ENCODE measurements at places on chromosomes 7 and 10. TPM values are rescaled to one million over a fixed set of nuclear protein-coding genes. Genes with fewer than 3 reads are reported as not detected.
A peak's percentile ranks its signal among the peaks of the same experiment; 100 is the strongest.

The OIT3 gene
- not detected for total RNA-seq

The CLCN1 gene
- total RNA-seq, result 0.04 TPM

- DNase-seq, result no peak
Measured at GRCh38 chr7:73489976-73490375, 32.1 kb downstream of the BAZ1B start.

The CHST15 gene
- 31.9 TPM for total RNA-seq

DNA sequence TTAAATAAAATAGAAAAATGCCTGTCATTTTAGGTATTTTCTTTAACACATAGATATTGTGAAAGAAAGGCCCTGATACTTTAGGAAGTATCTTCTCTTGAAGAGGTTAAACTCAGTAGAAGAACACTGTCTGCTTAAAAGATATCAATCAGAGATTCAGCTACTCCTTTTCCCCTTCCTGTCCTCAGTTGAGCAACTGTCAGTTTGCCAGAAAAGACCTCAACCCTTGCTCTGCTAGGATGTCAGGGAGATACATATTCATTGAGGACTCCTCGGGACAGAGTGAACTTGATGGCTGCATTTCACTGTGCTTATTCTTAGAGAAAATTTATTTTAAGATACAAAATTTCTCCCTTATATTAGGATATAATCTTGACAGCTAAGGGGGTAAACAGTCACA is 173.6 kb upstream of the CACNA2D1 start:
- DNase-seq, result no peak

DNA sequence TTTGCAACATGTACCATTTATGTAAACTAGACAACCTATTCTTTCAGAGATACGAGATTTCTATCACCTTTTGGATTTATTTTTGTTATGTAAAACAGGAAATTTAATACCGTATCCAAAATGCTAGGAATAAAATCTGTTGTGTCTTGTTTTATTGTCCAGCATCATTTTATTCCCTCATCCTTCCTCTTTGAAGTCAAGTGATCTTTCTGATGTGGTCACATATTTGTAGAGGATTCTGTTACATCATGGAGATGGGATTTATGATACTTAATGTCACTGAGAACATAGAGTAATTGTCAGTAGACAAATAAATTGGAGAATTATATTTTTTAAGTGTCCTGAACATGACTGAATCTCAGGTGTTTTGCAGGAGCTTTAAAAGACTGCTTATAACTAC is 64.7 kb downstream of the ZNF277 start:
- no peak for DNase-seq

The RPEL1 gene
- not detected for total RNA-seq

GRCh38 chr7:457814-458510 is 61.7 kb downstream of the PDGFA start:
- no peak for DNase-seq

GRCh38 chr7:30135301-30136116 is 723 bp downstream of the MTURN start:
- peak; percentile 67 for DNase-seq

The CFAP69 gene
- 0.95 TPM for total RNA-seq

The HOXA10 gene
- total RNA-seq, result 4.8 TPM

GRCh38 chr10:116827214-116827671 is 22.1 kb upstream of the ENO4 start:
- no peak for DNase-seq

The BRAF gene
- total RNA-seq, result 12.1 TPM

DNA sequence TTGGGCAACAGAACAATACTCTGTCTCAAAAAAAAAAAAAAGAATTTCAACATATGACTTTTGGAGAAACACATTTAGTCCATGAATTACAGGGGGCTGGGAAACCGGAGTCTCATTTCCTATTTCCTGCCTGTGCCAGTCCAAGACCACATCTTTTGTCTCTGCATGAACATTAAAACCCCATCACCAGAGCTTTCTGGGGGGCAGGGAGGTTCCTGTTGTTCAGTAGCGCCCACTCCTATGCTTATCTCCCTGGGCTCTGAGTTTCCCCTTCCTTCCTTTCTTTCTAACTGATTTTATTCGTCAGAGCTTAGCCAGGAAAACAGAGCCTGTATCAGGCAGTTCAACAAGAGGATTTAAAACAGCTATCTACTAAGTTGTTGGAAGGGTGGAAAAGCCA is 119.3 kb downstream of the CALN1 start:
- no peak for DNase-seq

- DNase-seq, result no peak
Measured at GRCh38 chr7:51054231-51054630, 262.4 kb downstream of the COBL start.

DNA sequence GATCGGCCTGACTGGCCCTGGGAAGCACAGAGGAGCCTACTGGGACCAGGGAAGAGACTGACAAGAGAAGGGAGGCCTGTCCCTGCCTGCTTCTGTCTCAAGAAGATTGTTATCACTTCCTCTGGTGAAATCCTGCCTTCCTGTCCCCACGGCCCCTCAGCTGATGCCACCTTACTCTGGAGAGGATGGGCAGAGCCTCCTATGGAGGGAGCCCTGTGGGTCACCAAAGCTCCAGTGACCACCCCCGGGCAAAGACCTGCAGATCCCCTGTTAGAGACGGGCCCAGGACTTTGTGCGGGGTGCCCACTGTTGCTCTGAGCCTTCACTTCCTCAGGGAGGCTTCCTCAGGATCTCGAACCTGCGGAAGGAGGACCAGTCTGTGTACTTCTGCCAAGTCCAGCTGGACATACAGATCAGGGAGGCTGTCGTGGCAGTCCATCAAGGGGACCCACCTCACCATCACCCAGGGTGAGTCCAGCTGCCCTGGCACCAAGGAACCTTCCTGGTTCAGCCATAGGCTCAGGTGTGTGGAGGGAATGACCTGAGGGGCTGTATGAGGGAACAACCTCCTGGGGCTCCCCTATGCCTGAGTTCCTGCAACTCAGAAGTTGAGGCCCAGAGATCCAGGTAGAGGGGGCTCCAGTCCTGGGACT is 1.4 kb upstream of the PILRB start:
- no peak for DNase-seq

The C7orf25 gene
- 4.3 TPM for total RNA-seq

GRCh38 chr7:94588075-94588474 is 67.9 kb downstream of the SGCE start:
- no peak for DNase-seq

DNA sequence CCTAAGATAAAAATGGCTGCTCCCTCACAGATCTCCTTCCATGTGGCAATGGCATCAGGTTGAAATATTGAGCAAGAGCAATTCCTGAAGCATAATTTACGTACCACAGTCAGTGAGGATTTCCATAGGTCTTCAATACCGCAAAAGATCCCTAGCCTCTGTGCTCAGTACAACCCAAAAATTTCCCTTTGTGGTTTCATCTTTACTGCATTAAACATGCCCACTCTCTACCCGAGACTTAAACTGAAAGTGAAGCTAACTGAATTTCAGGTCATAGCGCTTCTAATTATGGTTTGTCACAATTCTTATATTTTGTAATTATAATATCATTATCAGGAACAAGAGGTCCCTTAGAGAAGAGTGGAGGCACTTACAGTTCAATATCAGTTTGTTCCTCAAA is 1071.1 kb downstream of the XPNPEP1 start:
- DNase-seq, result no peak

The NEBL gene
- 0.32 TPM for total RNA-seq

The MOGAT3 gene
- total RNA-seq, result not detected

The PRR15 gene
- total RNA-seq, result 5.7 TPM

GRCh38 chr10:63708421-63708820 is 187.2 kb downstream of the REEP3 start:
- no peak for DNase-seq

The PIP gene
- not detected for total RNA-seq

GRCh38 chr10:124296813-124297788 is 121.6 kb downstream of the OAT start:
- no peak for DNase-seq

The PRSS37 gene
- not detected for total RNA-seq

GRCh38 chr7:148474481-148475025 is 116.0 kb upstream of the C7orf33 start:
- DNase-seq, result no peak

DNA sequence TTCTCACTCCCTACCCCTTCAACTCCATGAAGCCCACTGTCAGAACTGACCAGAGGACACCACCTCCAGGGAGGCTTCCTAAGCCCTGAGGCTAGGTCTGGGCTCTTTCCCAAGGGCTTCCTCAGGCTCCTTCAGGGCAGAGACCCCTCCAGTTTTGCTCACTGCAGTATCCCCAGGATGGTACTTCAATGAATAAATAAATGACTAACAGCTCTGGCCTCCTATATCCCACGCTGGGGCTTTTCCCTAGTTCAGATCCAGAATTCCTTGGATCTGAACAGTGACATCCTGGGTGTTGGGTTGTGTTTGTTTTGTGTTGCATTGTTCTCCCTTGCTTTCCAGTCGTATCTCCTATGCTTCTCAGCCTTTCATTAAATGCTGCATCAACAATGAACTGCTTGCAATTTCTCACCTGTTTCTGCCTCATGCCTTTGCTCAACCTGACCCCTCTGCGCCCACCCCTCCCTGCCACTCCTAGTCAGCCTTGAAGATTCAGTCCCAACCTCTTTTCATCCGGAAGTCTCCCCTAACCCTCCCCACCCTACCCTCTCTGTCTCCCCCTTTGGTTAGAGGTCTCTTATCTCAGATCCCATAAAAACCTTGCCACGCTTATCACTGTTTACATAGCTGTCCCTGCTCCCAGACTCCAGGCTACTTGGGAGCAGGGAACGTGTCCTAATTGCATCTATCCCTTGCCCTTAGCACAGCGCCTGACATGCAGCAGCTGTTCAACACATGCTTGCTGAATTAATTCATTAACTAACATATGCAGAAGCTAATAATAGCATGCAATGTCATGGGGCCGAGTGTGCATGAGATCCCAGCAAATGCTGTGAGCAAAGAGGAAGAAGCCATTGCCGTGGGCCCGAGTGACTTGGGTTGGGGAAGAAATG is 41.7 kb downstream of the PPP1R3C start:
- no peak for DNase-seq

DNA sequence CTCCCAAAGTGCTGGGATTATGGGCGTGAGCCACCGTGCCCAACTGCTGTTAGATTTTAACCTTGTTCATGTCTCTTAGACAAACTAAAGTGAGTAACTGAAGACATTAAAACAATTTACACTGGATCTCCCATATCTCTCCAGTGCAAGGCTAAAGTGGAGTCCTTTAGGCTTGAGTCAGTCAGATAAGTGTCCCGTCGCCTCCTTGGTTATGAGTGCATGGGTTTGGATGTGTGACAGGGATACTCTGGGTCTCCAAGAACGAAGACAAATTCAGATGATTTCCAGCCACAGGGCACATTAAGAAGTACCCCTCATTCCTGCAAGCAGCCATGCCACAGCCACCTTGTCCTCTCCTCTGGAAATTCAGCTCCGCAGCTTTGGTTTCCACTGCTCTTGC is 66.1 kb upstream of the PDZD8 start:
- DNase-seq, result no peak

The FAM149B1 gene
- 15.4 TPM for total RNA-seq

The ADIRF gene
- total RNA-seq, result 107 TPM

DNA sequence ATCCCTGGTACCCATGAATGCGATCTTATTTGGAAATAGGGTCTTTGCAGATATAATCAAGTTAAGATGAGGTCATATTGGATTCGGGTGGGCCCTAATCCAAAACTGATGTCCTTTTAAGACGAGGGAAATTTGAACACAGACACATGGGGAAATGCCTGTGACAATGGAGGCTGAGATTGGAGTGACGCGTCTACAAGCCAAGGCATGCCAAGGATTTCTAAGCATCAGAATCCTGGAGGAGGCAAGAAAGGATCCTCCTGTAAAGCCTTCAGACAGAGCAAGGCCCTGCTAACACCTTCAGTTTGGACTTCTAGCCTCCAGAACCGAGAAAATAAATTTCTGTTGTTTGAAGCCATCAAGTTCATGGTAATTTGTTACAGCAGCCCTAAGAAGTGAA is 18.5 kb downstream of the PARP12 start:
- no peak for DNase-seq

DNA sequence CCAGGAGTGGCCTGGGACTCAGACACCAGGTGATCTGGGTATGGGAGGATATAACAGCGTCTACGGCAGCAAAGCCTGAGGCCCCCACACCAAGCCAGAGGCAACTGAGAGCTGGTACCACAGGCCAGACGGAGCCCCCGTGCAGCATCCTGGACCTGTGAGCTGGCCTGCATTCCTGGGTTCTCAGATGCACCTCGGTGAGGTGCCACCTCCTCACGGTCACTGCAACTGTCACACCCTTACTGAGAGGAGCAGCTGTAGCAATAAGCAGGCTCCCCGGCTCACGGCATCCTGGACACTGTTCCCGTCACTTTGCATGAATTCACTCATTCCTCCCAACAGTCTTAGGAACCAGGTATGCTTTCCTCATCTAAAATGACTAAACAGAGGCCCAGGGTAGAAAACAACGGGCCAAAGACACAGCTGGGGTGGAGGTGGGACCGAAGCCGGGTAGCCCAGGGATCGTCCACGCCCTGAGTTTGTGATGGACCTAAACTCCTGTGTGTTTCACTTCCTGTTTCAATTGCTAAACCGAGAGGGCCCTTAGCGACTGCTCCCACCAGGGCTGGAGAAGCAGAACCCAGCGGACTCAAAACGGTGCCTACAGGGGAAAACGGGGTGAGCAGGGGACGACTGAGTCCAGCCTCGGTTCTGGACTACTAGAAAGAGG is 98.7 kb downstream of the CTBP2 start:
- DNase-seq, result no peak

DNA sequence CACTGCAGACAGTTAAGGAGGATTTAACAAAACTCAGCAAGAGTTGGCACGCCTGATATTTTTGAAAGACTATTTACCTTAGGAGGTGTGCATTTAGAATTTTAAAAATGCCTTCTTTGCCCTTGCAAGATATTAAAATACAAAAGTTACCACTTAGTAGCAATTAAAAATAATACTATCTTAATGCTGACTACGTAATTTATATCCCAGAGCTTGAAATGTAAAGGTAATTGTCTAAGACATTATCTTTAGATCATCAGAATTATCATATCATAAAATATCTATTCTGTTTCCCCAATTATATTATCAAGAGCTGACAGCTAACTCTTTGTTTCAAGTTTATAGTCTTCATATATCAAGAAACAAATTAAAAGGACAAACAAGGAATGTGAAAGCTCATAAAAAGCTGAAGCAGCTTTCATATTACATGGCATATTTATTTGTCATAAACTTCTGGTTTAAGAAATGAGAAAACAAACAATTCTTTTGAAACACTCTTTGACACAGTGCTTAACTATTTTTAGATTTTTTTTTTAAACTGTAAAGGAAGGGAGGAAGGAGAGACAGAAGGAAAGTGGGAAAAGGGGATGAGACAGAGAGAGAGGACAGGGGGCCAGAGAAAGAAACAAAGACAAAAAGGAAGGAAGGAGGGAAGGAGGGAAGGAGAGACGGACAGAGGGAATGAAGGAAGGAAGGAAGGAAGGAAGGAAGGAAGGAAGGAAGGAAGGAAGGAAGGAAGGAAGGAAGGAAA is 73.5 kb downstream of the RTKN2 start:
- no peak for DNase-seq
